Stimulated activated naive B cell treated with anti-CD40 and anti-IgM and Interleukin-4, amounts not matched to agents 10 μg/mL and 1 μg/mL and 100 μg/mL, for 72 hours (primary cell): ENCODE measurements at places on chromosomes 16 and 17.

- DNase-seq: no peak
Measured at GRCh38 chr16:1548727-1549126, 15.3 kb downstream of the TMEM204 start.

- DNase-seq: peak; percentile 8
Measured at GRCh38 chr17:32350666-32351418, 885 bp downstream of the ZNF207 start.

- DNase-seq: no peak
Measured at GRCh38 chr16:82651921-82652601, 25.3 kb downstream of the CDH13 start.

DNA sequence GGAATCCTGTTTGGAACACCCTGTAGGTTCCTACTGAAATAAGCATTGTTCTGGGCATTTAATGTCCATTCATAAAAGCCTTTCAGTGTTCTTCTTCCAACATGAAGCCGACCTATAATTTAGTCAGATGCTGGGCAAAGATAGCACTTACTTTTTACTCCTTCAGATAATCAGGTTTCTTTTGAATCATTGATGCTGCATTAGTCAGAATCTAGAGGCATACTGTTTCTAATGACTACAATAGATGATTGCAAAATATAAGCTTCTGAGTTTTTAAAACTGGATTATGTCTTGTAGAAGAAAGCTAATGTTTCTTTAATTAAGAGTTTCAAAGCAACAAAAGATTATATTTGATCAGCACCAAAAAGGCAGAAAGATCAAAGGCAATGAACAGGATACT, 16.0 kb downstream of the MMD start:
- DNase-seq: no peak

- no peak for DNase-seq
Measured at GRCh38 chr17:42975265-42975664, 4.6 kb downstream of the PTGES3L start.

- no peak for DNase-seq
Measured at GRCh38 chr17:57605675-57606105, 139.4 kb downstream of the CCDC182 start.

DNA sequence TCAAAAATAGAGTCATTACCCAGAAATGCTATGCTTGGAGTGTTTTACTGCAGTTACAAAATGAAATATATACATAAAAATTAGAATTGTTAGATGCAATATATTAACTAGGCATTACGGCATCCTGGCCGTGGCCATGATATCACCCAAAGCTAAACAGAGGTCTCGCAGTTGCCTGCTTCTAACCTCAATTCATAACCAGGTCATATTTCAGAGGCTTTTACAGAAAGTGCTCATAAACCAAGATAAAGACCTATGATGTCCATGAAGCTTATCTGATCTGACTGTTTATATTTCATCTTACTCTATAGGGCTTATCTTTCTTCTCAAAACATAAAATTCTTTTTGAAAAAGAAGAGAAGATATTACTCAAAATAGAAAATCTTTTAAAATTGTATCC, 664.5 kb upstream of the SALL1 start:
- DNase-seq: no peak

DNA sequence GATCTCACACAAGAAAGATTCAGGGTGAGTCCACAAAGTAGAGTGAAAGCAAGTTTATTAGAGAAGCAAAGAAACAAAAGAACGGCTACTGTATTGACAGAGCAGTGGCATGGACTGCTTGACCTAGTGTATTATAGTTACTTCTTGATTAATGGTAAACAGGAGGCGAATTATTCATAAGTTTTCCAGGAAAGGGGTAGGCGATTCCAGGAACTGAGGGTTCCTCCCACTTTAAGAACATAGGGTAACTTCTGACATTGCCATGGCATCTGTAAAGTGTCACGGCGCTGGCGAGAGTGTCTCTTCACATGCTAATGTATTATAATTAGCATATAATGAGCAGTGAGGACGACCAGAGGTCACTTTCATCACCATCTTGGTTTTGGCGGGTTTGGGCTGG, 93.2 kb downstream of the CACNG3 start:
- no peak for DNase-seq

DNA sequence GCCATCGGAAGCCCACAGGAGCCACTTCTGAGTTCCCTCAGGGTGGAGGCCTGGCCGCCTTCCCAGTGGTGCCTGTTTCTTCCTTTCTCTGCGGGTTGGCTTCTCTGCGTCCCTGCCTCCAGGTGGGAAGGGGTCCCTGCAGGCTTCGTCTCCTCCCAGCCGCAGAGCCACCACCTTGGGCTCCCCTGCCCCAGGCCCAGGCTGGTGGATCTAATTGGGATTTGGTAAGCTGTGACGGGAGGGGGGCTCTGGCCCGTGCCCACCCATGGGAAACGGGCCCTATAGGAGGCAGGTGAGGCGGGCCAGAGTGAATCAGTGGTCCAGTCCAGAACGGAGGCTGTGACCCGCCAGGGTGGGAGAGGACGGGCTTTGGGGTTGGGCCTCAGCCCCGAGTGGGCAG, 32.1 kb downstream of the JPH3 start:
- no peak for DNase-seq

DNA sequence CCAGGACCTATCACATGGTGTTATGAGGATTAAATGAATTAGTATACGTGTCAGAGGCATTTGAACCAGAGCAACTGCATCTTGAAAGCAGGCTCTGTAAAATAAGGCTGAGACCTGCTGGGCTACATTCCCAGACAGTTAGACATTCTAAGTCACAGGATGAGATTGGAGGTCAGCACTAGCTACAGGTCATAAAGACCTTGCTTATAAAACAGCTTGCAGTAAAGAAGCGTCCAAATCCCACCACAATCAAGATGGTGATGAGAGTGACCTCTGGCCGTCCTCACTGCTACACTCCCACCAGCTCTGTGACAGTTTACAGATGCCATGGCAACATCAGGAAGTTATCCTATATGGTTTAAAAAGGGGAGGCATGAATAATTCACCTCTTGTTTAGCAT, 71.8 kb downstream of the IRF8 start:
- no peak for DNase-seq

DNA sequence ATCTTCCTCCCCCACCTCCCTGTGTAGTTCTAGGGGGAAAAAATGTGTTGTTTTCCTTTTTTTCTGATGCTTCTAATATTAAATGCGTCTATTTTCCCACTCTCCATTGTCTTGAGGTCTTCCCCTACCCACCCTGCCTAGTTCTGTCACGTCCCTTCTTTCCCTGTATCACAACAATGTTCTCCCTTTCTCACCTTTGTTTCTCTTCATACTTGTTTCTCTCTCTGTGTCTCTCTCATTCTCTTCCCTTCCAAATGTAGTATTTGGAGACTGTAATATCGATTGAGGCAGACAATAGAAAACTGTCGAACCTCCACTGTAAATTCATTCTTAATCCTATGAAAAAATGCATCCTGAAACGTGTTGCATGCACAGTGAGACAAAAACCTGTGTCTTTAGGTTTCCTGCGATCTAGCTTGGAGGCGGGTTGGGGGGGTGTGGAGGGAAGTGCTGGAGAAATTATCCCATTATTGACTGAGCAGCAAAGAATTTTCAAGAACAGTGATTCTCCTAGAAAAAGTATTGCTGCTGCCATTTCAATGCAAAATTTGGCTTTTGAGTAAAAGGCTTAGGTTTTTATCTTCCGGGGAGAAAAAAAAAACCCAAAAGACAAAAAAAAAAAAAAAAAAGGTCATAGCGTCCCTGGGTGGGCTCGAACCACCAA, 1.3 kb upstream of the PSMB3 start:
- no peak for DNase-seq

GRCh38 chr17:37725601-37726146, 19.2 kb downstream of the HNF1B start:
- DNase-seq: no peak

- no peak for DNase-seq
Measured at GRCh38 chr16:719815-720446, 1.0 kb upstream of the ANTKMT start.
